Mesendoderm (in vitro differentiated cells): ENCODE measurements at places on chromosomes 16 and 17.

DNA sequence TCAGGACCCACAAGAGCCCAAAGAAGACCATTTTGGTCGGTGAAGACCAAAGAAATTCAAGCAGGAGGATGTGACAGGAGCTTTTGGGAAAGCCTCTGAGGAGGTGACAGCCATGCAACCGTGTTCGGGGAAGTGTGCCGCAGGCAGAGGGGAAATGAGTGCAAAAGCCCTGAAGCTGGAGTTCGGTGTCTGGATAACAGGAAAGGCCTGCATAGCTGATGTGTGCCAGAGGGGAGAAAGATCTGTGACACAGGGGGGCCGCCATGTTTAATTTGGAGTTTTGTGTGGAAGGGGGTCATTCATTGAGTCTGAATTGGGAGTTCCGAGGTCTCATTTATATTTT, 870 bp upstream of the ZC3H7A start:
- no peaks in the 10 kb centered on the region for H3K27me3 ChIP-seq
- no peaks in the 10 kb centered on the region for H3K36me3 ChIP-seq
- H3K4me1 ChIP-seq: peaks cover 2% of the 10 kb centered on the region
- no peak for DNase-seq
- peak overlapping the region; percentile 97 for H3K27ac ChIP-seq
- H3K4me3 ChIP-seq: peak overlapping the region; percentile 91

DNA sequence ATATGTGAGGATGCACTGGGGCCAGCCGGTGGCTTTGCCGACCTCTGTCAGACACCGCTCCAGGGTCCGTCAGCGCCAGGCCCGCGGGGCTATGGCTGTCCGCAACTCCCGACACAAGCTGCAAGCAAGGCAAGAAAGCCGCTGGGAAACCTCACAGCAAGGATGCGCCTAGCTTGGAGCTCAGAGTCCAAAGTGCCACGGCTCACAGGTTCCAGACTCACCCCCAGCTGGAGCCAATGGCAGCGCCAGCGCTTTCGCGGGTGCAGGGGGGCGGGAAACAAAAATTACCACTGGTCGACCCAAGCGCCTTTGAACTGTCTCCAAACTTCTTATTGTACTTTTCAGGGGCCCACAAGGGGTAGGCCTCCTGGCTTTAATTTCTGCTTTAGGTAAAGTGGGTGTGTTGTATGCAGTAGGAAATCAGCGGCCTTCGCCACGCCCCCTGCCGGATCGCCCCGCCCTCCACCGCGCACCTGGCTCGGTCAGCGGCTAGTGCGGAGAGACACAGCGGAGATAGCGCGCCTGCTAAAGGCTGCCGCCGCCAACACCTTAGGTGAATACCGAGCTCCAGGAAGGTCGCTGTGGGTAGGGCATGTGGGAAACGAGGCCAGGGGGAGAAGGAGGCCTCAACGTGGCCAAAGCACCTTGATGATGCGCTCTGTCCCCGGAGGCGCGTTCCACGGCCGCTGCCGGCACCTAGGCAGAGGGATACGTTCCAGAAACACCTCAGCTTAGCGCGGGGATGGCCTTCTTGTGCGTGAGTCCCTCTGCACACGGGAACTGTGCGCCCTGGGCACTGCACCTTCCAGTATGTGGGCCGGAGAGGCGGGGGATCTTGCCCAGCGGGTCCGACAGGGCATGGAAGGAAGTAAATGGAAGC, 61.0 kb upstream of the RBL2 start:
- no peaks in the 10 kb centered on the region for H3K4me1 ChIP-seq
- no peak overlapping the region for H3K4me3 ChIP-seq
- no peaks in the 10 kb centered on the region for H3K27me3 ChIP-seq
- DNase-seq: no peak

- H3K27ac ChIP-seq: no peak overlapping the region
- no peaks in the 10 kb centered on the region for H3K27me3 ChIP-seq
- H3K36me3 ChIP-seq: no peaks in the 10 kb centered on the region
- H3K4me1 ChIP-seq: no peaks in the 10 kb centered on the region
Observed at GRCh38 chr16:25823891-25824290, 132.1 kb downstream of the HS3ST4 start.

DNA sequence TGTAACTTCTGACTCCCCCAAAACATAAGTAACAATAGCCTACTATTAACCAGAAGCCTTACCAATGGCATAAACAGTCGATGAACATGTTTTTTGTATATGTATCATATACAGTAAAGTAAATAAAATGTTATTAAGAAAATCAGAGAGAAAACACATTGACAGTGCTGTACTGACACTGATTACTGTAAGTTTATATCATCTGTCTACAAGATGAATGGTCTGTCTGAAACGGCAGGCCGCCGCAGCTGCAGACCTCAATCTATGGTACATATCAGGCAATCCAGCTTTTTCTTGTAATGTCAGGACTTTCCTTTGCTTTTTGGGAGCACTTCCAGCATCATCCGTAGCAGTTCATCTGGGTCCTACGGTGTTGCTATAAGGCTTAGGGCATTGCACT, 44.2 kb upstream of the RPH3AL start:
- H3K4me1 ChIP-seq: no peaks in the 10 kb centered on the region
- H3K4me3 ChIP-seq: no peak overlapping the region
- no peak overlapping the region for H3K27ac ChIP-seq
- DNase-seq: no peak
- H3K36me3 ChIP-seq: no peaks in the 10 kb centered on the region
- H3K27me3 ChIP-seq: no peaks in the 10 kb centered on the region

DNA sequence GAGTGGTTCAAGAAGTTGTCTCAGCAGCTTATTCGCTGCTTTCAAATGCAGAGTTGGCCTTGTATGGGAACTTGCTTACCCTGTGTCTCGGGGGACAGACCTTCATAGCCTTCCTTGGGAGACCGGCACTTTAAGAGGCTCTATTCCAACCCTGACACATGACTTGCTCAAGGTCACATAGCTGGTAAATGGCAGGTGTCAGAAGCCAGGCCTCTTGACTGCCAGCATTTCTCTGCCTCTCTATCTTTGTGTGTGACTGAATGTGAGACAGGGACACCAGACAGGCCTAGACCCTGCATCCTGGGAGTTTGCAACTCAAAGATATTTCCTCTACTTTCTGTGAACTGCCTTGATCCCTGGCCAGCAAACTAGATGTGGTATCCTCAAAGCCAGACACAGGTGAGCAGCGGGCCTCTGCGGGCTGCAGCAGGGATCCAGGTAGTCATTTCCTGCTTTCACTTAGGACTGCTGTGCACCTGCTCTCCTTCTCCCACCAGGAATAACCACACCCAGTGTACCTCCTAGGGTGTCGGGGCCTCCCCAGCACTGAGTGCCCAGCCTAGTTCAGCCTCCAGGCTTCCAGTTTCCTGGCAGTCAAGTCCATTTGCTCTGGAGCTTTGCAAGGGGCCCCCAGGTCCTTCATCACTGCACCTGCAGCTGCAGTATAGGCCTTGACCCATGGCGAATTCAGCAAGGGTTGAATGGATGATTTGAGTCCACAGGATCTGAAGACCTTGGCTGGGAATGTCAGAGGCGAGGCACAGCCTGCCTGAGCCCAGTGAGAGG, 116.6 kb upstream of the TNRC6C start:
- H3K27me3 ChIP-seq: no peaks in the 10 kb centered on the region
- no peak overlapping the region for H3K27ac ChIP-seq
- H3K4me3 ChIP-seq: no peak overlapping the region
- H3K36me3 ChIP-seq: no peaks in the 10 kb centered on the region
- no peaks in the 10 kb centered on the region for H3K4me1 ChIP-seq

DNA sequence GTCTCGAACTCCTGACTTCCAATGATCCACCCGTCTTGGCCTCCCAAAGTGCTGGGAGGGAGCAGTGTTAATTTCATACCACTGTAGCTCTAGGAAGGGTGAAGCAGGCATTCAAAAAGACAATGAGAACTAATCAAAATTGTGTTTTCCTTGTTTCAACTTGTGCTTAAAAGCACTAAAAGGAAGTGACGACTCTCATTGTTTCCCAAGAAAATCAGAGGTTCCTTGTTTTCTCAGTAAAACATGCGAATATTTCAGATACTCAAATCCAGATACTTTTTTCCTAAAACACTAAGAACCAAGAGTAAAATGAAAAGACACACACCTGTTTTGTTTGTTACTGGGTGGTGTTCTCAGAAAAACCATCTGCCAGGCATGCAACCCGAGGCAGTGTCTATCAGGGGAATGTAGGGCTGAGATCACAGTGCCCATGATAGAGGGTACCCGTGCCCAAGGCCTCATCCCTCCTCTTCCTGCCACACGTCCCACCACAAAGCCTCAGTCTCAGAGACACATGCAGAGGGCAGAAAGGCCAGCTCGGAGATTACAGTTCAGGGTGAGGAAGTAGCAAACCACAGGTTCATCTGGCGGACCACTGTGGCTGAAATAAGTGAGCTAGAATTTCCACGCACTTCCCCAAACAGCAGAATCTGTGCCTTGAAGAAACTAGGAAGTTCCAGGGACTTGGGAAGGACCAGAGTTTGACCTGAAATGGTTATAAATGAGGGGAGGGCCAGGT, 33.7 kb downstream of the GINS3 start:
- DNase-seq: no peak
- H3K4me3 ChIP-seq: no peak overlapping the region
- H3K27ac ChIP-seq: no peak overlapping the region
- H3K27me3 ChIP-seq: no peaks in the 10 kb centered on the region
- H3K4me1 ChIP-seq: no peaks in the 10 kb centered on the region

- no peaks in the 10 kb centered on the region for H3K4me1 ChIP-seq
- H3K27ac ChIP-seq: no peak overlapping the region
- no peaks in the 10 kb centered on the region for H3K36me3 ChIP-seq
- no peaks in the 10 kb centered on the region for H3K27me3 ChIP-seq
Observed at GRCh38 chr17:4476017-4476416, 22.7 kb upstream of the SPNS2 start.

- DNase-seq: peak; percentile 18
- H3K4me1 ChIP-seq: peaks cover 2% of the 10 kb centered on the region
- H3K4me3 ChIP-seq: no peak overlapping the region
- no peaks in the 10 kb centered on the region for H3K36me3 ChIP-seq
- H3K27ac ChIP-seq: no peak overlapping the region
Observed at GRCh38 chr17:72657467-72658317, 434.8 kb downstream of the SLC39A11 start.

DNA sequence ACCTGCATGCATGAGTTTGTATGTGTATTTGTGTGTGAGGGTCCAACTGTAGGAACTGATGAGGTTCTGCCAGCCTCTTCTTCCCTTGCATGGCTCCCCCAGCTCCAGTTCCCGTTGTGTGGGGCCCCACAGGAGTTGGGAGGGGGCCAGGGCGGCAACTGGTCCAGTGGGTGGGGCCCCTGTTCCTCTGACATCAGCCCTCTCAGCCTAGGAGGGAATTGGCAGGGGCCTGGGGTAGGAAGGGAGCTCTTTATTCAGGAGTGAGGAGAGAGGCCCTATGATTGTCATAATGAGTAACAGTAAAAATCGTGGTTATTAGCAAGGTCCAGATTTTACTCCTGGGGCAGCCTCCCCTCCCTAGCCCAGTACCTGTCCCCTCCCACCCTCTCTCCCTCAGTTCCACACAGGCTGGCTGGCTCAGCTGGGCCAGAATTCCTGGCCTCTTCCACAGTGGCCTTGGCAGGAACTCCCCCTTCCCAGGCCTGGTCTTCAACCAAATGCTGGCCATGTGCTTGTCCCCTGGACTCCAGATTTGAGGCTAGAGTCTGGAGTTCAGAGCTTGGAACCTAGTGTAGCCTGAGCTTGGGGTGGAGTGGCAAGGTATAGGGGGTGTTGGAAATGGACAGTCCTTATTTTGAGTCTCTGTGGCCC, 18.9 kb downstream of the RARA start:
- no peaks in the 10 kb centered on the region for H3K36me3 ChIP-seq
- H3K27ac ChIP-seq: no peak overlapping the region
- no peaks in the 10 kb centered on the region for H3K4me1 ChIP-seq
- H3K4me3 ChIP-seq: no peak overlapping the region
- no peaks in the 10 kb centered on the region for H3K27me3 ChIP-seq
- DNase-seq: no peak

DNA sequence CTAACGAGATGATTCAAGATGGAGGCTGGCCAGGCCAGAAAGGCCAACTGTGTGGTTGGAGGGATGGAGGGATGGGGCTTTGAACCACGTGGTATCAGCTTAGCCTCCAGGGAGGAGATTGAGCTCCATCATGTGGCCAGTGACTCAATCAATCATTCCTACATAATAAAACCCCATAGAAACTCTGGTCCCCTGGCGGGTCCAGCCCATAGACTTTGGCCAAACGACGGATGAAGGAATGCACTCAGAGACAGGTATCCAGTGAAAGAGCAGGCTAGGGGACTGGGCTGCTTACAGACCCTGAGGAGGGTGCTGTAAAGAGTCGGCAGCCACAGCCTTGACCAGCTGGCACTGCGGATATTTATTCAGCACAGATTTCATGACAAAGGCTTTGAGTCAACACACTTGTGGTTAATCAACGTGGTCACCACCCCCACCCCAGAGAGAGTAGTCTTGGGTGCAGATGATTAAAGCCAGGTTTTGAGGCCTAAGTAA, 308.7 kb upstream of the TNRC6C start:
- H3K4me1 ChIP-seq: peaks cover 2% of the 10 kb centered on the region
- no peak overlapping the region for H3K4me3 ChIP-seq
- no peak overlapping the region for H3K27ac ChIP-seq
